ENCODE measurements at places on chromosomes 16 and 17.

DNA sequence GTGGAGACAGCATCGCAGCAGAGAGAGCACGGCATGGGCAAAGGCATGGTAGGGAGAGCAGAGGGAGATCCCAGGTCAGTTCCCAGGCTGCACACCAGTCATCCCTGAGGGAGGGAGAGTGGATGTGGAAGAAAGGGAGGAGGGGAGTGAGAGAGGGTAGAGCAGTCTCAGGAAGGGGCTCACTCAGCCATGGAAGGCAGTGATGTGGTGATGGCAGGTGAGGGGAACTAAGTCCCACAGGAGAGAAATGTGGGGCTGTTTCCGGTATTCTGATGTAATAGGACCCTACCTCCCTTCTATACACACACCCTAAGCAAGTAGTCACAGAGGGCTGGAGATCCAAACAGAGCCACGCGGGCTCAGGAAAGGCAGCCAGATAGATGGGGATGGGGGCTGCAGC is 500.3 kb upstream of the CDH11 start:
- DNase-seq: no peak

GRCh38 chr17:33469911-33470310 is 176.8 kb upstream of the ASIC2 start:
- DNase-seq: no peak

GRCh38 chr17:49252148-49252695 is 21.6 kb upstream of the PHOSPHO1 start:
- DNase-seq: no peak

DNA sequence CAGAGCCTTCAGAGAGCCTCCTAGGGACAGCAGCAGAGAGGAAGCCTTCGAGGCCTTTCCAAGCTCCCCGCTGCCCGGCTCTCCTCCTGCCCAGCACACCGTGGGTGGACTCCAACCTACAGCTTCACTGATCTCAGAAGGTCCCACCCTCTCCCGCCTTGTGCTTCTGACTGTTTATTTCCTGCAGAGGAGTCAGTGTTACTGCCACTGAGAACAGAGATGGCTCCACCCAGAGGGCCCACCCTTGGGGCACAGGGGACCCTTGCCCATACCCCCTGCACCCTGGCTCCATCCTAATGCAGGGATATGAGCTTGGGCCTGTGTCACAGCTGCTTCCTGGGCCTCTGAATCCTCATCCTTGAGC is 52.8 kb upstream of the TOB1 start:
- DNase-seq: no peak

- no peak for DNase-seq
Measured at GRCh38 chr16:9249534-9249933, 158.1 kb downstream of the HAPSTR1 start.

GRCh38 chr17:32276171-32276601 is 10.6 kb downstream of the RHBDL3 start:
- no peak for DNase-seq

- no peak for DNase-seq
Measured at GRCh38 chr17:31877911-31878702, 19.1 kb upstream of the COPRS start.

- DNase-seq: no peak
Measured at GRCh38 chr17:80782536-80783427, 208.9 kb upstream of the CHMP6 start.
